ENCODE measurements at places on chromosomes 3 and 15. TPM values are rescaled to one million over a fixed set of nuclear protein-coding genes. Genes with fewer than 3 reads are reported as not detected.

- H3K27ac ChIP-seq, result no peak overlapping the region
- no peak overlapping the region for H3K4me3 ChIP-seq
- DNase-seq, result no peak
- peaks cover 22% of the 10 kb centered on the region for H3K36me3 ChIP-seq
- no peaks in the 10 kb centered on the region for H3K4me1 ChIP-seq
- no peaks in the 10 kb centered on the region for H3K27me3 ChIP-seq
Observed at GRCh38 chr3:183073839-183074238, 25.5 kb downstream of the MCCC1 start.

- H3K27ac ChIP-seq, result no peak overlapping the region
- H3K4me1 ChIP-seq, result no peaks in the 10 kb centered on the region
- DNase-seq, result no peak
- H3K36me3 ChIP-seq, result peaks cover 8% of the 10 kb centered on the region
- H3K27me3 ChIP-seq, result no peaks in the 10 kb centered on the region
Observed at GRCh38 chr3:138493804-138494606, 59.6 kb downstream of the ESYT3 start.

DNA sequence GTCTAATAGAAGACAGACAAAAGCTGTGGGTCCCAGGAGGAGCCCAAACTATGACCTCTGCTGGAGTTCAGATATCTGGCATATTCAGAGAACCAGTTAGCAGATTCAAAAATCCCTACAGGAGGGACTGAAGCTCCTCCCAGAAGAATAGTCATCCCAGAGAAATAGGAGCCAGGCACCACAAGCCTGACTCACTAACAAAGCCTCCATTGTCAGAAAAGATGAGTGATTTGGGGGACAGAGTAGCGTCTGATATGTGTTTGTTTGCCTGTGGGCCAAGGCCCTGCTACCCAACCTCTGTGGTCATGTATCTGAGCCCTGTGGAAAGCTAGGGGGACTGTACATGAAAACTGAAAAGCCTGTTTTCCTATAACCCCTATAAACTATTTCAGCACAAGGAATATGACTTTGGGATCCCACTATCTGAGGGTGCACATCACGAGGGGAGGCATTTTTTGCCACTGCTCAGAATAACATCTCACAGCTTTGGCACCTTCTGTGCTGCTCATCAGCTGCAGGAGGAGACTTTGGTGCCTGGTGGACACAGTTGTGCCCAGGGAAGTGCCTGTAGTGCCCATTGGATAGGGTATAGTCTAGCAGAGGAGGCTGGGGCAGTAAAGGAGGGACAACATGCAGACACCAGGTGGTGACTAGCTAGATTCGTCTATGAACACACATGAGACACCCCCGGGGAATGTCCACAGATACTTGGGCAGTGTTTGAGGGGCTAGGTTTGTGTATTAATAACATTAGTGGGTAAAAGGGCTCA is 9.7 kb upstream of the LARP6 start:
- no peaks in the 10 kb centered on the region for H3K27me3 ChIP-seq
- H3K27ac ChIP-seq, result no peak overlapping the region
- no peaks in the 10 kb centered on the region for H3K4me1 ChIP-seq
- no peaks in the 10 kb centered on the region for H3K36me3 ChIP-seq
- H3K4me3 ChIP-seq, result no peak overlapping the region

DNA sequence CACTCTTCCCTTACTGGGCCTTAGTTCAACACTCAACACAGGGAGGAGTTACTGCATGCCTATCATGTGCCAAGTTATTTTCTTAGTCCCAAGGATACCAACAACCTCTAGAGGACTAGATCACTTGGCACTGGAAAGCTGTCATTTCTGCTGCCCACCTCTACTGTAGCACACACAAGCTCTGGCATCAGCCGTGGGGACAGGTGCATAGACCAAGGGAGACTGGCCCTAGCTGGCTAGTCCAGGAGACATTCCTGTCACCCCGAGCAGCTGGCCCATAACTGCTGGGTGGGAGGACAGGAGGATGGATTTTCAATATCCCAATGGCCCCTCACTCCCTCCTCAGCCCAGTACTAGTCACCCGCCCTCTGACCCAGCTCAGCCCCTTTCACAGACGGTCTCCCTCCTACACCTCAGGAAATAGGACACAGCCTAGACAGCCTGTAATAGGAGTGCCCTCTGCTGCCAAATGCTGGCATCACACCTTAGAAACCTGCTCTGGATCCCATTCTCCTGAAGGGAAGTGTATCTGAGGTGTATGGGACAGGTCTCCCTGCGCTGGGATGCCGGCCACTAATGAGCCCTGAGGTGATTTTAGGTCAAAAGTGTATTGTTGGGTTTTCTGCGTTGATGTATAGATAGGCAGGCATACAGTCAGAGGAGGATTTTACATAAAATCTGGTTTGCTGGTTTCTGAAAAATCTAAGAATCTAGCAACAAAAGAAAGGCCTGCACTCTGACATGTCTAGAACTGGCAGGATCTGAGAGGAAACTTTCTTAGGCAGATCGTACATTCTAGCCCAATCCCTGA is 3.4 kb upstream of the DZIP1L start:
- no peak overlapping the region for H3K27ac ChIP-seq
- no peak overlapping the region for H3K4me3 ChIP-seq
- H3K4me1 ChIP-seq, result peaks cover 5% of the 10 kb centered on the region
- DNase-seq, result no peak
- H3K27me3 ChIP-seq, result no peaks in the 10 kb centered on the region

GRCh38 chr15:70432924-70433495 is 330.3 kb downstream of the UACA start:
- H3K27ac ChIP-seq, result no peak overlapping the region
- no peaks in the 10 kb centered on the region for H3K4me1 ChIP-seq

GRCh38 chr3:16522834-16523233 is 9.3 kb upstream of the RFTN1 start:
- H3K4me1 ChIP-seq, result no peaks in the 10 kb centered on the region
- no peak overlapping the region for H3K4me3 ChIP-seq
- H3K27ac ChIP-seq, result no peak overlapping the region
- DNase-seq, result no peak
- no peaks in the 10 kb centered on the region for H3K36me3 ChIP-seq

- no peaks in the 10 kb centered on the region for H3K4me1 ChIP-seq
- DNase-seq, result no peak
- H3K4me3 ChIP-seq, result no peak overlapping the region
Observed at GRCh38 chr3:40019376-40019775, 210.0 kb downstream of the MYRIP start.

- no peaks in the 10 kb centered on the region for H3K4me1 ChIP-seq
- H3K27ac ChIP-seq, result no peak overlapping the region
- no peaks in the 10 kb centered on the region for H3K36me3 ChIP-seq
- no peak overlapping the region for H3K4me3 ChIP-seq
- no peak for DNase-seq
Observed at GRCh38 chr3:156792536-156792935, 33.6 kb upstream of the LEKR1 start.

DNA sequence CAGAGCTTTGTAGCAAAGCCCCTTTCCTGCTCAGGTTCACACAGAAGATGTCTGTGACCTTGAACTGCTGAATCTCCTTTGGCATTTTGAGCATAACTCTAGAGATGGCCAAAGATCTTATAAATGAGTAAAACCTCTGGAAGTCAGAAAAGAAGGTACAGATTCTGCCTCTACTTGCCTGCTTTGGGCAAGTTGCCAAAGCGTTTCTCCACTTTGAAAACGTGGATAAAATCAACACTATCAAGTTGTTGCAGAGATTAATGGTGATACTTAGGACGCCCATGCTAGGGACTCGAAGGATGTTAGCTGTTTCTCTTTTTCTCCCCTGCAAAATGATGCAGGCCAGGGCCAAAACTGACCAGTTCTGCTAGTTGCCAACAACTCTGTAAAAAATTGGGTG is 68.0 kb upstream of the CMTM7 start:
- no peak overlapping the region for H3K27ac ChIP-seq
- no peak for DNase-seq
- no peaks in the 10 kb centered on the region for H3K4me1 ChIP-seq
- H3K27me3 ChIP-seq, result no peaks in the 10 kb centered on the region

DNA sequence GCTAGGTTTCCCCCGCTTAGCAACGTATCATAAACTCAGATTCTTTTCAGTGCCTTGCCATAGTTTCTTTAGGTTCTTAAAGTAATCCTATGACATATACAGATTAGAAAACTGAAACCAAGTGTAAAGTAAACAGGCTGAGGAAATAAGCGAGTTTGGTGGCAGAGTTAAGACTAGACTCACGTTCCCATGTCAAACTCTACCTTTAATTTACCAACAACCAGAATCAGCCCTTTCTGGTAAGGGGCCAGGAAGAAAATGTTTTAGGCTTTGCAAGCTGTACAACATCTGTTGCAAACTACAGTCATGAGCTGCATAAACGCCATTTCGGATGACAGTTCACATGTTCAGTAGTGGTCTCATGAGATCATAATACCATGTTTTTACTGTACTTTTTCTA is 128.0 kb upstream of the PRICKLE2 start:
- DNase-seq, result no peak
- H3K27ac ChIP-seq, result no peak overlapping the region
- no peaks in the 10 kb centered on the region for H3K4me1 ChIP-seq
- no peaks in the 10 kb centered on the region for H3K36me3 ChIP-seq
- no peak overlapping the region for H3K4me3 ChIP-seq
- H3K27me3 ChIP-seq, result no peaks in the 10 kb centered on the region

- H3K27ac ChIP-seq, result no peak overlapping the region
- no peak for DNase-seq
- H3K4me3 ChIP-seq, result no peak overlapping the region
- no peaks in the 10 kb centered on the region for H3K4me1 ChIP-seq
- H3K36me3 ChIP-seq, result no peaks in the 10 kb centered on the region
Observed at GRCh38 chr3:63355809-63356208, 77.7 kb downstream of the SYNPR start.

- H3K27ac ChIP-seq, result no peak overlapping the region
- H3K36me3 ChIP-seq, result no peaks in the 10 kb centered on the region
- no peaks in the 10 kb centered on the region for H3K4me1 ChIP-seq
- no peaks in the 10 kb centered on the region for H3K27me3 ChIP-seq
Observed at GRCh38 chr15:67564021-67564967, 21.8 kb downstream of the MAP2K5 start.

DNA sequence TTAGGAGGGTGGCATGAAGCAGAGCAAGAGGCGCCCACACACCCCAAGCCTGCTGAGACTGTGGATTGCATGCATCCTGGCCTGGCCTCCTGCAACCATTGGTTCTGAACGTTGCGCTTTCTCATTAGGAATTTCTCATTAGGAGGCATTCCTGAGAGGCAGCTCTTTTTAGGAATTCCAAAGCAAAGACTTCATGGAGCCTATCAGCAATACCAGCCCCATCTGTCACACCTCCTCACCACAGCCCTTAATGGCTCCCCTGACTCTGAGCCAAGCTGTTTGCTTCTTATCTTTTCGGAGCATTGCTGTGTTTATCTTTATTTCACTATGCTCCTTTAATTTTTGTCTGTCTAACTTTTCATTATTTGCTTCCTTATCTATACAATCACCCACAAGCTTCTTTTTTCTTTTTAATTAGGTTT is 226.9 kb downstream of the CACNA2D3 start:
- H3K4me3 ChIP-seq, result no peak overlapping the region
- peaks cover 5% of the 10 kb centered on the region for H3K4me1 ChIP-seq
- H3K27ac ChIP-seq, result no peak overlapping the region
- no peak for DNase-seq
- H3K27me3 ChIP-seq, result no peaks in the 10 kb centered on the region
- no peaks in the 10 kb centered on the region for H3K36me3 ChIP-seq

GRCh38 chr3:5005367-5005766 is 26.1 kb downstream of the BHLHE40 start:
- no peak for DNase-seq
- H3K36me3 ChIP-seq, result no peaks in the 10 kb centered on the region
- no peak overlapping the region for H3K27ac ChIP-seq
- no peaks in the 10 kb centered on the region for H3K4me1 ChIP-seq
- H3K27me3 ChIP-seq, result no peaks in the 10 kb centered on the region

DNA sequence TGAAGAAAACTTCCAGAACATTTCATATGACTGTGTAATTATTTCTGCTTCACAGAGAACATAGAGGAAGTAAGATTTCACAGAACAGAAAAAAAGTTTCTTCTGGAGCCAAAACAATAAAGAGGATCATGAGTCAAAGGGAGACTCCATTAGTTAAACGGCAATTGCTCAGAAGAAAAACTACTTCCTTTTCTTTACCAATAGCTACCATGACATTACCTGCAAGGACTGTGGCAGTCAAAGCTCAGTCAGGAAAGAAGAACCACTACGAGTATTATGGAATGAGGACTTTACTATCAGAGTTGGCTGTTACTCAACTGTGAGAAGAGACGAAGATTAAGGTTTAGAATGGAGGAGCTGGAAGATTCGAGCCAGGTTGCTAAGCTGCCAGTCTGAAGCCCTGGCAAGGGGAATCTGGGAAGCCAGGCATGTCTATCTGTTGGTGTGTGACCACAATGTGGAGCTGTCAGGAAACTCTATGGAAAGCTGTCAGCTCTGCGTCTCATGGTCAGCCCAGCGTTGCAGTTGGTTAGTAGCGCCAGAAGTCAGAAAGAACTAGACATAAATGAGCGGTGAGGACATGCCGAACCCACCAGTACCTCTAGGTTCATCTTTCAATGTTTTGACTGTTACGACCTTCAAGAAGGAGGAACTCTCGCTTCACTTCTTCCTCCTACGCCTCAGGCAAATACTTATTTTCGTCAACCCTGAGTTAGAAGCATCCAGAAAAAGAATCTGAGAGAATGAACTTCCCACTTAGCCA is 604.3 kb downstream of the FGF12 start:
- H3K4me3 ChIP-seq, result no peak overlapping the region
- no peak overlapping the region for H3K27ac ChIP-seq
- no peaks in the 10 kb centered on the region for H3K36me3 ChIP-seq
- H3K4me1 ChIP-seq, result no peaks in the 10 kb centered on the region
- no peaks in the 10 kb centered on the region for H3K27me3 ChIP-seq
- no peak for DNase-seq

Gene TNK2
- 164 TPM for total RNA-seq

Gene ERICH6
- total RNA-seq, result not detected

Gene MINAR1
- 0.21 TPM for total RNA-seq

Gene ADCY5
- total RNA-seq, result 32.2 TPM

Gene P3H2
- total RNA-seq, result 15.6 TPM

Gene ROPN1B
- total RNA-seq, result not detected

Gene GOLGA8T
- total RNA-seq, result 1.4 TPM

Gene ZNF80
- 23.7 TPM for total RNA-seq
